ENCODE measurements at places on chromosomes 6 and 20.

GRCh38 chr20:23125625-23126191 lies 39.6 kb upstream of the CD93 start:
- DNase-seq = no peak

DNA sequence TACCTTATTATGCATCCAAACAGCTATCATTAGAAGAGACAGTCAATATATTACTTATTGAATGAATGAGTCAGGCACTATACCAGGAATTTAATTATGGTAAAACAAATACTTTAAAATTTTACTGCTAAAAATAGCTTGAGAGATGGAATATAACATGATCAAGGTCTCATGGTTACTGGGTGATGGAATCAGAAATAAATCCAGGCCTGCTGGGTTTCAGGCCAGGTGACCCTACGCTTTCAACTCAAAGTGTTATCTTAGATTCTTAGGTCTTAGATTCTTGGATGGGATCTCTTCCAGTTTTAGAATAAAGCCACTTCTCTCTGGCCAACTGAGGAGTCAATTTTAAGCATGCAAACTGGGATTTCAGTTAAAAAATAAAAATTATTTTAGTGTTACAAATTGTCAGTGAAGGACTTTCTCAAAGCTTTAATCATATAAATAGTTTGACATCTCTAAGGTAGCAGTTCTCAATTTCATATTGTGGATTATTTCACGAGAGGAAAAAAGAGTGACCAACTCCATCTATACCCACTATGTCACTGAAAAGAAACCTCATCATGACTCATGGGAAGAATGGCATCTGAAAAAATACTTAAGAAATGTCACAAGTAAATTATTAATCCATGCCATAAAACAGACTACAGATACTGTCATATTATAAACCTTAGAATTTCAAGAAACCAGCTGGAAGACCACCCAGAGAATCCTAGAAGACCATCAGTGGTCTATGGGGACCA lies 283.4 kb upstream of the RUNX2 start:
- DNase-seq = no peak

- DNase-seq = no peak
Observed at GRCh38 chr6:43368259-43369160, 937 bp downstream of the ZNF318 start.

GRCh38 chr6:45591306-45591705 lies 213.6 kb upstream of the SUPT3H start:
- no peak for DNase-seq

DNA sequence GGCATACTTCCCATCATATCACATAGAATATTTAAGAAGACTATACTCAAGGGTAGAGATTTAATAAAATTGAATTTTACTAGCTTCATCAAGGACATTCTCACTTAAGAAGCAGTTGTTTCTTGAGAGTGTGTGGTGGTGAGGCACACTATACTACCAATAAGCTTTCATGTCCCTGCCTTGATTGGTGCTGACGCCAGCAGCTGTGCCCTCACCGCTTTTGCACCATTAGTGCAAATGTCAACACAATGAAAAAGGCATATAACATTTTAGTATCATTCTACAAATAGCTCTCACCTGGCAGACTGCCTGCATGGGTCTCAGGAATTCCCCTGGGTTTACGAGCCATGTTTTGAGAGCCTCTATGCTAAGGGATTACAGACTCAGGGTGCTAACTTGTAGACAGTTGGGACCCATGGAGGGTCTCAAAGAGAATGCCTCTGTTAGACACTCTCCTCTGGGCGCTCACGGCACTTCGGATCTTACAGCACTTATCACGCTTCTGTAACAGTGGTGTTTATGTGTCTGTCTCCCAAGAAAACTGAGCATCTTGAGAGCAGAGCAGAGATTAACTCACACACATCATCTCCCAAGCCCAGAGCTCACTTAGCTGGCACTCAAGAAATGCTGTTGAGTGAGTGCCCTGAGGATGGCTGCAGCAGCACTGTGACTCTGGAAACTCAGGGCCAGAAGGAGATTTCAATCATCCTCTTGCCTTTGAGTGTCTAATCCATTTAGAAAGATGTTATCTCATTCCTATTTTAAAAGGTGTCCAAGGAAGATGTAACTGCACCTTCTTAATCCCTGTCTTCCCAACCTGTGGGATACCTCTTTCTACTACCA lies 143.3 kb upstream of the GPR6 start:
- DNase-seq = no peak

GRCh38 chr6:44858998-44859397 lies 469.1 kb upstream of the RUNX2 start:
- no peak for DNase-seq

DNA sequence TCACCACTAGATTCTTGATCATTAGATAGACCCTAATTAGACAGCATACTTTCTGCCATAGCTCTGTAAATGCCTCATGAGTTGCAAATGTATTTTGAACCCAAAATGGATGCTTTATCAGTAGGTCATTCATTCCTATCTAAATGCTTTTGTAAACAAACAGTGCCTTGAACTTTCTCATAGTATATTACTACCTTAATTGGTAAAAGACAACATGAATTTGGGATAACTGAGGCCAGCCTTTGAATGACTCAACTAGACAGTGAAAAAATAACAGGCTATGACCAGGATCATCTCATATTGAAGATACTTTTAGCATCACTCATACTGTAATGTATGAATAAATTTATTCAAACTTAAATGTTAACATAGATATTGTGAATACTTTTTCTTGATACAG lies 37.0 kb upstream of the PRL start:
- DNase-seq = no peak

GRCh38 chr6:35030099-35030498 lies 111.0 kb downstream of the TCP11 start:
- DNase-seq = no peak

GRCh38 chr20:22496817-22497216 lies 87.6 kb downstream of the FOXA2 start:
- DNase-seq = no peak

DNA sequence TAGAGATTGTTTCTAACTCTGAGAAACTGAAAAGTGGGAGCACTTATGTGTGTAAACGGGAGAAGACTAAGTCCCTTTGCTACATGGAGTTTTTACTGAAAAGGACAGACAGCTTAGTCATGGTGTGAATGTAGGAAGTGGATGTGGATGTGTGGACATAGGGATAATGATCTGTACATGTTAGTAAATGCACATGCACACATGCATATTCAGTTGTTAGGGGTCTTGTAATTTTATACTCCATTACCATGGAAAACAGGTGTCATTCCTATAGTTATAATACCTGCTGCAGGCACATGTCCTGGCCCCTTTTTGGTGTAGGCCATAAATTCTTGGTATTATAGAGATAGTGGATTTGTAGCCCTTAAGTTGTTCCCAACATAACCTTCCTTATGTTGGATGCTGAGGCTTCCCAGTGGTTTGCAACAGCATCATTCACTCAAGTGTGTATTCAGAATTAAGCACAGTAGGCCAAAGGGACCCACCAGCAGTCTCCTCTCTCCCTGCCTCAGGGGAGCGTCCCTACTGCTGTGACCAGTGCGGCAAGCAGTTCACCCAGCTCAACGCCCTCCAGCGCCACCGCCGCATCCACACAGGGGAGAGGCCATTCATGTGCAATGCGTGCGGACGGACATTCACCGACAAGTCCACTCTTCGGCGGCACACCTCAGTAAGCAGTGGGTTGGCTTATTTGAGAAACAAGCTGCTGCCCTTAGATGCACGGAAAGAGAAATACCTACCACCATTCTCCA lies 7.3 kb downstream of the GZF1 start:
- DNase-seq = no peak

DNA sequence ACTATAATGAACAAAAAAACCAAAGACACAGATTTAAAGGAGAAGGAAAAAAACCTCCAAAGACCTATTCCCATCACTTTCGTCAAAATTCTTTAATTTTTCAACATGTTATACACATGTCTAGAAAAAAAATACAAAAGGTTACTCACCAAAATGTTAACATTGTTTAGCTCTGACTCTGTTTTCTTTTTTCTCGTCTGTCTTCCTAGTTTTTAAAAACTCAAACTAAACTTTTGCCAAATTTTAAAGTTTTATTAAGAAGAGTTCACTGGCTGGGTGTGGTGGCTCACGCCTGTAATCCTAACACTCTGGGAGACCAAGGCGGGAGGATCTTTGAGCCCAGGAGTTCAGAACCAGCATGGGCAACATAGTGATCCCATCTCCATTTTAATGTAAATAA lies 10.8 kb downstream of the MCUR1 start:
- DNase-seq = no peak

DNA sequence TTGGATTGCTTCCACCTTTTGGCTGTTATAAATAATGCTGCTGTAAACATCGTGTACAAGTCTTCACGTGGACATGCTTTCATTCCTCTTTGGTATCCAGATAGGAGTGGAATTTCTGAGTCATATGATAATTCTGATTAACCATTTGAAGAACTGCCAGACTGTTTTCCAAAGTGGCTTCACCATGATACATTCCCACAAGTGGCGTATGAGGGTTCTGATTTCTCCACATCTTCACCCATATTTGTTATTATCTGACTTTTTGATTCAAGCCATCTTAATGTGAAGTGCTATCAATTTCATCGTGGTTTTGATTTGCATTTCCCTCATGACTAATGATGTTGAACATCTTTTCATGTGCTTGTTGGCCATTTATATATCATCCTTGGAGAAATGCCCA lies 2.9 kb upstream of the SNRPB start:
- DNase-seq = no peak

DNA sequence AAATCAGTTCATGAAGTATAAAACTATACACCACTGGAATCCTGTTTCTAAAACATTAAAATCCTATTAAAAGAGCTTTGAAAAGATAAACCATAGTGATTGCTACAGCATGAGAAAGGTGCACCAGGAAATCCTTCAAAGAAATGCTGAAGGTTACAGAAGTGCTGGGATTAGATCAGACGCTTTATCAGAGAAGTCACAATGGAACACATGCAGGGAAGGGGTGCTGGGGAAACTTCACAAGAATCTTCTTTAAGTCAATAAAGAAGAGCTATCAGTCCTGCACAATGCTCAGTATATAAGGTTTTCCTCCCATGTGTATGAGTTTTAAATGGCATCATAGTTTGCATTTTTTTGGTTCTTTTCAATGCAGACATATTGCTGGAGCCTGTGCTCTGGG lies 137.7 kb upstream of the SLC22A16 start:
- DNase-seq = no peak

DNA sequence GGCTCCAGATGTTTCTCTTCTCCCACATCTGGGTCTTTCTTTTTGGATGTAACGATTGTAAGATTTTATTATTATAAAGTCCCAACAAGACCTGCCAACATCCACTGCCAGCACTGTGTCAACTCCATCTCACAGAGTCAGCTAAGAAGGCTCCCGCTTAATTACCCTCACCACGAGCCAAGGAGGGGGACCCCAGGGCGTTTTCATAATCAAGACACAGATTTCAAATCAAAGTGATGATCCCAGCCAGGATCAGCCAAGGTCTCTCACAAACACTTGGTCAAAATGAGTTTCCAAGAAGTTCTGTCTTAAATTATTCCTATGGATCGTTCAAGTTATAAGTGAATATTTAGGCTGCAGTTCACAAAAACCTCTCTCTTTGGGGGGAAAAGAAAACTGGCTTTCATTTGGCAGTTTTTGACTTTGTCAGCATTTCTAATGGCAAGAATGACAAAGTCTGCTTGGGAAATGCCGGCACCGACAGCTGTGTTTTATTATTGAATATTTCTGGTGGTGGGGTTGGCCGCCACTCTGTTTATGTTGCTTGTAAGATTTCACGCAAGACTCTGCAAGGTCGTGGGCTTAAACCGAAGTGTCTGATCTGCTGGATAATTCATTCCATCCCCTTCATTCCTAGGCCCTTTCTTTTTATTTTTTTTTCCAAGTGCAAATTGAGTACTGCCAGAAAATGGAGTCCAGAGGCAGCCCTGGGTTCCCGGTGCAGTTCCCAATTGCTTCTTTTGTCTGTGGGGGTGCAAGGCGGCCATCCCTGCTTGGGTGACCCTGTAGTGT lies 170.2 kb upstream of the PMEPA1 start:
- DNase-seq = no peak

DNA sequence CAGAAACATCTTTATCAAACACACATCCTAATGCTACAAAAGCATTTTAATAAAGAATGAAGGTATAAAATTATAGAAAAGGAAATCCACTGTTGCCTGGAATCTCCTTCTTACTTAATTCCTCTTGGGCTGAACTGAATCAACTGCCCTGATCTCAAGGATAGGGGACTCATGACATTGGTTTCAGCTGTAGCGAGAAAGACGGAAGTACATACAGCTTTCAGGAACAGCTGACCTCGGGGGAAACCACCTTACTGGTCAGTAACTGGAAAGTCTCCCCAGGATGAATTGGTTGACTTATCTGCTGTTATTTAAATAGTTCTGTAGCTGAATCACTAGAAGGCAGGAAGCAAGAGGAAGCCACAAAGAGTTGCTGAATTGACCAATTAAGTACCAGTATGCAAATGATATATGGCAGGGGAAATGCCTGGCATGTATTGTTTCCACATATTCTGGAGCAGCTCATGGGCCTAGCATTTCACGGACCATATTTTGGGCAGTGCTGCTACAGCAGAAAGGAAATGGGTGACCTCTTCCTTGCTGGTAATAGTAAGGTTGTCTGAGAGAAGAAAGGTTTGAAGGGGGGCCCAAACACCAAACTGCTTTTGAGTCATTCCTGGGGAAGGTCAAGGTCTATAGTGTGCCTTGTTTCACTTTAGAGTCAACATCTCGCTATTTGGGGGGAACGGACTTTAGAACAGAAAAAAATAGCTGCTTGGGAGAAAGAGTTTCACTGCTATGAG lies 43.7 kb upstream of the MAP7 start:
- peak; percentile 4 for DNase-seq

- no peak for DNase-seq
Observed at GRCh38 chr20:33568868-33569801, 79.2 kb downstream of the CBFA2T2 start.

DNA sequence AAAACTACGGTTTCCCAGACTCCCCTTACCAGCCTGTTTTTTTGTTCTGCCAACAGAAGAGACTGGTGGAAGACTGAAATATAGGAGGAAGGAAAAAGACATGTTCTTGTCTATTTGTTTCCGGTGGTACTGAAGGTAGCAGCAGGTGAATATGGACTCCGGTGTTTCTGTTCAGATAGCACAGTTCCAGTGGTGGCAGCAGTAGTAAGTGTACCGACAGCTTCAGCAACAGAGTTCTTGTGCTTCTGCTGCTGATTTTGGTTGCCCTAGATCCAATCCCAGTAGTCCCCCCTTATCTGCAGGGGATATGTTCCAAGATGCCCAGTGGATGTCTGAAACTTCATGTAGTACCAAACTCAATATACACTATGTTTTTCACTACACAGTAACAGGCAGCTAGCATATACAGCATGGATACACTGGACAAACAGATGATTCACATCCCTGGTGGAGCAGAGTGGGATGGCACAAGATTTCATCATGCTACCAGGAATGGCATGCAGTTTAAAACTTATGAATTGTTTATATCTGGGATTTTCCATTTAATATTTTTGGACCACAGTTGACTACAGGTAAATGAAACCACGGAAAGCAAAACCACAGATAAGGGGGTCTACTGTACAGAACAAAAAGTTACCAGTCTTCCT lies 301.8 kb downstream of the BTBD9 start:
- DNase-seq = no peak

DNA sequence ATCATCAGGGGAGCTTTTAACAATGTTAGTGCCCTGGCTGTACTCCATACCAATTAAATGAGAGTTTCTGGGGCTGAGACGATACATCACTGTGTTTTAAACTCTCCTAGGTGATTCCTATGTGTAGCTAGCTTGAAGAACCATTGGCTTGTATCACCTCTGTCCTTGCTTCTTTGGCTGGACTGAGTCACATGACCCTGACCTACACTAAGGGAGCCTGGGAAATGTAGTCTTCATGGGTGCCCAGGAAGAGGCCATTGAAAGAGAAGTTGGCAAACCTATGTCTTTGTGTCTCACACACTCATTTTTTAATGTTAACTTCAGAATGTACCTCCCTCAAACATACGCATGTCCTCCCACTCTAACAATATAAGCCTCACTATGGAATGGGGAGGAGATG lies 506.6 kb downstream of the DHX35 start:
- no peak for DNase-seq

All from stimulated activated CD8-positive, alpha-beta memory T cell treated with anti-CD3 and anti-CD28 coated beads, Interleukin-15, amount 100 ng/mL, for 1 hour (primary cell).